ENCODE measurements at places on chromosomes 4 and X.
A peak's percentile ranks its signal among the peaks of the same experiment; 100 is the strongest.

DNA sequence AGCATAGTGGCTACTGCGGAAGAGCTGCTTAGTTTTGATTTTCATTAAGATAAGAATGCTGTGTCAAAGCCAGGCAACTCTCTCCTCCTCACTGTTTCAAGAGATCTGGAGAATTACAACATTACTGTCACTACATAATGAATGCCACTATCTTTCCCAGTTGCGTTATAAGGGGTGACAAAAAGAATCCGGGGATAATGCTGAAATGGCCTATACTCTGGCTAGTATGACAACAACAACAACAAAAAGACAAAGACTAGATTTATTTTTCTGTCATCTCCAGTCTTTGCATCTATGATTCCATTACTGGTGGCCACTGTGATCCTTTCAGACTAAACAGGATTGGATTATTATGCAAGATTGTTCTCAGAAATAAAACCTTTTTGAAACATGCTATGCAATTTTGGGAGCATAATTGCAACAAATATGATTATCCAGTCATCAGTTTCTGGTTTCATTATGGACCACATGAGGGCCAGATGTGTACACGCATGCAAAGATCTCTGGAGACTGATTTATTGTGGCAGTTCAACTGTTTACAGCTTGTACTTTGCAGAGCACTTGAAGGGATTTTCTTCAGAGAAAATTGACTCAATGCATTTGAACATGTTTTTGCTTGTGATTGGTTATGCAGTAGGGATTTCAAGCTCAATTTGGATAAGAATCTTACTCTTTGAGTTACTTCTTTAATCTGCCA is 31.1 kb upstream of the SPANXB1 start:
- DNase-seq: no peak

DNA sequence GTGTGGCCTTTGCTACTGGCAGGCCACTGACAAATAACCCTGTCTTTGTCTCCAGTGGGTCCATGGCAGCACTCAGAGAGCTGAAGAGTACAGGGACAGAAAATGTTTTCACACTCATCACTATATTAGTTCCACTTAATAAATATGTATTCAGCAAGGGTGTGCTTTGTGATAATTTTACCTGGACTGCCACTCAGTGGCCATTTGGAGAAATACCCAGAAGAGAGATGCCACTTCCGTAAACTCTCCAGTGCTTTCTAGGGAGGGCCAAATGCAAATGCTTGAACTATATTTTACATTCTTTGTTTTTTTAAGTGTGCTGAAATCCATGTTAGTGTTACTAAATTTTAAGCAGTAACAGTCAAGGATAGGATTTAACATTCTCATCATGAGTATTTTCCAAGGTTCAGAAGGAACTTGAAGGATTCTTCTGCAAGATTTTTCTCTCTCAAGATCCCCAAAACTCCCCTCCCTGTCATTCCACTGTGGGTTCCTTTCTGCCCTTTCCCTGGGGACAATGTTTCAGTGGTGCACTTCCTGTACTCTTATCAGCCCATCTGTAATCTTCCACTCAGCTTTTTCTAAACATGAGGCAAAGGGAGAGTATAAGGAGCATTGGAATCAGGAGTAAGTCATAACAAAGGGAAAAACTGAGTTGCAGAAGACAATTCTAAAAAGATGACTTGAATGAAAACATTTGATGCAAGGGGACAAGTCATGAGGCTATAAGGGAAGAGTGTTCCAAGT is 46.0 kb downstream of the TFDP3 start:
- DNase-seq: peak; percentile 10

GRCh38 chr4:89099034-89099433 is 12.3 kb upstream of the TIGD2 start:
- no peak for DNase-seq

- peak; percentile 50 for DNase-seq
These were observed at the start of gene PCDH7 for GRCh38 chr4:30720021-30720660. Gene PCDH7 (plus strand): TSS chr4:30720369. CDS start chr4:30721423, 1,054 bp downstream.

DNA sequence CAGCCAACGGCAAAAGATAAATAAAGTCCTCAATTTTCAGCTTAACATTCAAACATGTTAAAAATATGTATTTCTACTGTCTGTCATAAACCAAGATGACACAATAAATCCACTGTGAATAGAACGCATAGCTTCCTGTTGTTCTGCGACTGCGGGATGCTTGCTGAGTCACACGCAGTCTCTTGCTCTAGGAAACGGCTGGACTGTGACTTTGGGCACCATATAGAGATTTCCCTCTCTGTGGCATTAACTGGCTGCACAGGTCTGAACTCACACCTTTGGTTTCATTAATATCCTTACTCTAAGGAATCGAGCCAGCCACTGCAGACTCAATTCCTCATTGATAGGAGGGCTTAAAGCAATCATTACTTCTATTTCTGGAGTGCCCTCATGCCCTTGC is 8.4 kb downstream of the BEND4 start:
- DNase-seq: no peak

DNA sequence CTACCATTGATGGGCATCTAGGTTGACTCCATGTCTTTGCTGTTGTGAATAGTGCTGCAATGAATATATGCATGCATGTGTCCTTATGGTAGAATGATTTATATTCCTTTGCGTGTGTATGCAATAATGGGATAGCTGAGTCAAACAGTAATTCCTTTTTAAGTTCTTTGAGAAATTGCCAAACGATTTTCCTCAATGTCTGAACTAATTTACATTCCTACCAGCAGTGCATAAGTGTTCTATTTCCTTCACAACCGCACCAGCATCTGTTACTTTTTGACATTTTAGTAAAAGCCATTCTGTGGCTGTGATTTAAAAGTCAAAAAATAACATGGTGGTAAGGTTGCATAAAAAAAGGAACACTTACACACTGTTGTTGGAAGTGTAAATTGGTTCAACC is 103.1 kb upstream of the FAM47B start:
- no peak for DNase-seq

- DNase-seq: no peak
These were observed 181.8 kb upstream of the POF1B start for GRCh38 chrX:85561231-85561630.

GRCh38 chrX:34877436-34877835 is 65.2 kb upstream of the FAM47B start:
- no peak for DNase-seq

DNA sequence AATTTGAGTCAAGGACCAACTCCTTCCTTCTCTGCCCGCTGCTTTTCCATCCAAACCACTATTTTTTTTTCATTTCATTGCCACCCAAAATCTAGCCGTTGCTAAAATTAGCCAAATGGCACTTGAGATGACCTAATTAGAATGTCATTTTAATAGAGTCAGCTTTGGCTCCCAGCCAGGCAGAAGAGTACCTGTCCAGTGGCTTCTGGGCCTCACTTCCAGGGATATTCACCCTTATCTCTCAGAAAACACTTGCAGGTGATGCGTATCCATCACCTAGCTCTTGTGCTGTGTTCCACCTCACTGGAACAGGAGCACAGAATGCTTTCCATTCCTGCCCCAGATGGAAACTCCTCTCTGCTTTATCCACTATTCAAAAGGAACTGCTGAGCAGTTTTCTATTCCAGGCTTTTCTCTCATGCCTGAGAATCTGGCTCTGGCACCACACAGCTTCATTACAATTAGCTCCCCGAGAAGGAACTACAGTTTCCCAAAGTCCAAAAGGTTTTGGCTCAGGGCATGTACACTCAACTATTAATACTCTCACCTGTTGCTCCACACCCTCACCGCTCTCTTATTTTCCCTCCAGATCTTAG is 18.5 kb downstream of the MAGEA9B start:
- DNase-seq: no peak

GRCh38 chr4:163901319-163901718 is 406.8 kb downstream of the TMA16 start:
- DNase-seq: no peak

DNA sequence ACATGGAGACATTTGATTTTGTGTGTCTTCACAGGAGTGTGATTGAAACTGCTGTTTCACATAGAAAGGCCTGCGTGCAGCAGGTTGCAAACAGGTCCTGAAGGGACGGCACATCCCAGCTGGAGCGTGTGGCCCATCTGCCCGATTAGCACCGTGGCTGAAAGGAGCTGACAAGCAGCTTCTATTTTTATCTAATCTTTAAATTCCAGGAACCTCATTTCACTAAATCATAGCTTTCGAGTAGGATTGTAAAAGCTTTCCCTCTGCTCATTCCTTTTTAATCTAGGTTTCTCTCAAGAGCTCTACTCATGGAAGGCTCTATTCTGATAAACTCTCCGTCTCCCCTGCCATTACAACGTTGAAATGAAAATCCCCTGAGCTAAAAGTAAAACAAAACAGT is 106.8 kb downstream of the FSTL5 start:
- DNase-seq: no peak

DNA sequence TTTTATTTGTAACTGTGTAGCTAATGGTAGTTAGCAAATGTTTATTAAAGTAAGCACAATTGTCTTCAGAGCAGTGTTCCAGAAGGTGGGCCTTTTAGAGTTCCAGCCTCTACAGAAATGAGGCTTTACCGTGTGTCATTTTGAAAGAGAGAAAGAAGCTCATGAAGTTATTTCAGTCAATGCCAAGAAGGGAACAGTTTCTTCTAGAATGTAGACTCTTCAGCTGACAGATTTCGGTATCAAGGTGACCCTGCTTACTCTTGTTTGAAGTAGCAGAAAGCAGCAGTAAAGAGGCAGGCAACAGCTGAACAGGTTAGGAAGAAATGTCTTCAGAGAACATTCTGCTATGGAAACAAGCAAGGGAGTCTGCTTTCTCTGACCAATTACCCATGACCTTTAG is 93.6 kb downstream of the TASL start:
- peak; percentile 7 for DNase-seq

DNA sequence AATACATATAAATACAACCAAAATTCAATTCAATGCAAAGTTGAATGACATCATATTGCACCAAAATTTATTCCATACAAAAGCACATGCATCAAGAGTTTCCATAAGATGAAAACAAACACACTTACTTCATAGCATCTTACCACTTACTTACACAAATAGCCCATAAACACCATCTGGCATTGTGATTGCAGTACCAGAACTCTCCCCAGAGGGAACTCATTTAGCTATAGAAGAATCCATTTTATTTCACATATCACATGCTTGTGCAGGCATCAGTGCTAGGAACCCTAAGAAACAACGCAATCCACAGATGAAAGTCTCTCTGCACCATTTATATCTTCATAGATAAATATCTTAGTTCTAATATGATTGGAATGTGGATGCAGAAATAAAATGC is 77.9 kb downstream of the SLC7A11 start:
- no peak for DNase-seq

DNA sequence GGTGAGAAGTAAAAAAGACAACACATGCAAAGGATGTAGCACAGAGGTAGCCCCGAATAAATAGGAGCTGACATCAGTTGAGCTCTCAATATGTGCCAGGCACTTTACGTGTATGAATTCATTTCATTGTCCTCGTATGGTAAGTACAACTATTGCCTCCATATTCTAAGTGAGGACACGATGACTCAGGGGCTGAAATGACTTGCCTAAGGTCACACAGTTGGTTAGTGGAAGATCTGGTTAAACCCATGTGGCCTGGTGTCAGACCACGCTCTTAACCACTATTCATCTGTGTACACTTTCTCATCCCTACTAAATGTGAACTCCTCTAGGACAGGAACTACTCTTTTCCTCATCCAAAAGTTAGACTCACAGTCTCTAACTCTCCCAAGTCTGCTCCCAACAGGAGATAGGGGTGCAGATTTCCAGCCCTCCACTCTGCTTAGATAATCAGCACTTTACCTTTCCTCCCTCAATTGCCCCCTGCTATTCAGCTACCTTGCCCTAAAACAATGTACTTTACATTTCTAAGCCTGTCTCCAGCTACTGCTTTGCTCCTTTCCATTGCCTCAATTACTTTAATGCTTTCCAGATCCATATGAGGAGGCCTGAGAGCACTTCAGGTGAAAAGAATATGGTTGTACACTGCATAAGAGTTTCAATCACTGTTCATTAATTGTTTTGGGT is 58.8 kb upstream of the LHFPL1 start:
- DNase-seq: no peak

DNA sequence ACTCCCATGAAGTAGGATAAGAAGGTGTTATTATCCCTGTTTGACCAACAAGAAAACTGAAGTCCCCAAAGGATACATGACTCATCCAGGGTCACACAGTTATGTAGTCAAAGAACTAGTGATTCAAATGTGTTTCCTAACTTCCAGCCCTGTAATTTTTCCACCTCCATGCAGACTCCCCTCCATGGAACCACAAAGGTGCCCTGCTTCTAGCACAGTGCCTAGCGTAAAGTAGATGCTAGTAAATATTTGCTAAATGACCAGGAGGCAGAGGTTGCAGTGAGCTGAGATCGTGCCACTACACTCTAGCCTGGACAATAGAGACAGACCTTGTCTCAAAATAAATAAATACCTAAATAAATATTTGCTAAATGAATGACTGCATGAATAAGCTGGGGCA is 55.8 kb downstream of the FRMPD3 start:
- DNase-seq: no peak

GRCh38 chr4:43587758-43588157 is 695.2 kb downstream of the GRXCR1 start:
- DNase-seq: no peak

- DNase-seq: peak; percentile 20
These were observed 105.6 kb upstream of the PGRMC2 start for GRCh38 chr4:128393101-128393704.

DNA sequence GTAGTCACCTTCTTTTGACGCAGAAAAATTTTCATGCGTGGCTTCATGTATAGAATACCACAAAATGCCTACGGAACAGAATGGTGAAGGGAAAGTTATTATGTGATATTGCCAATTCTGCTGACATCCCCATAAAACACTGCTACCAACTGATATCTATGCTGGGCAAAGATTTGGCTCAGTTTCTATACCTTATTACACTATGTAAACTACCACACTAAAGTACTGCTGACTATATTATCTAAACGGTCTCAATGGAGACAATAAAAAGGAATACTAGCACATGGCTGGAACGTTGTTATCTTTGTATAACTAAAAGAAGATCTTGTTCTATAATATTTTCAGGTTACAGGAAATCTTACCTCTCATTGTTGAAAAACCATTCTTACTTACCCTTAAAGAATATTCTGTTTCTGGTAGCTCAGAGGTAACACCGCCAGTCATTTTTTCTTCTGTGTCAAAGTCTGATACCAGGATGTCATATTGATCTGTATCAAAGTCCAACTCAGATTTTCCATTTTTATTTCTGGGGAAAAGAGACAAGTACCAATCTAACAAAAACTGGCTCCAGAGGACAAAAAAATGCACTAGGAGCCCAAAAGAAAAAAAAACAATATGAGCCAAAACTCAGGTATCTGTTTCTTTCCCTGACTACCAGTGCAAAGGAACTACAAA is 18.9 kb downstream of the MORC4 start:
- no peak for DNase-seq

DNA sequence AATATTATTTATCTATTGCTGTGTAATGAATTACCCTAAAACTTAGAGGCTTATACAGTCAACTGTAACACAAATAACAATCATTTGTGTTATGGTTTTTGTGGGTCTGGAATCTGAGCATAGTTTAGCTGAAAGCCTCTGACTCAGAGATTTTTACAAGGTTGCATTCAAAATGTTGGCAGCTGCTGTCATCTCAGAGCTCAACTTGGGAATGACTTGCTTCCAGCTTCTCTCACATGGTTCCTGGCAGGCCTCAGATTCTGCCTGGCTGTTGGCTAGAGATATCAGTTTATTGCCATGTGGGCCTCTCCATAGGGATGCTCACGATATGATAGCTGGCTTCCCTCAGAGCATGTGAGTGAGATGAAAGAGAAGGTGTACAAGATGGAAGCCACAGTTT is 70.2 kb upstream of the BRWD3 start:
- DNase-seq: no peak

GRCh38 chrX:84205276-84205675 is 17.3 kb upstream of the RPS6KA6 start:
- DNase-seq: no peak
